Activated naive CD8-positive, alpha-beta T cell treated with anti-CD3 and anti-CD28 coated beads, Interleukin-2, amount 50 U/mL, for 16 hours (primary cell): ENCODE measurements at places on chromosomes 6 and 20.

GRCh38 chr6:166658792-166659150 lies 31.7 kb upstream of the RPS6KA2 start:
- no peak for DNase-seq

GRCh38 chr6:169022079-169022478 lies 231.6 kb downstream of the THBS2 start:
- no peak for DNase-seq

DNA sequence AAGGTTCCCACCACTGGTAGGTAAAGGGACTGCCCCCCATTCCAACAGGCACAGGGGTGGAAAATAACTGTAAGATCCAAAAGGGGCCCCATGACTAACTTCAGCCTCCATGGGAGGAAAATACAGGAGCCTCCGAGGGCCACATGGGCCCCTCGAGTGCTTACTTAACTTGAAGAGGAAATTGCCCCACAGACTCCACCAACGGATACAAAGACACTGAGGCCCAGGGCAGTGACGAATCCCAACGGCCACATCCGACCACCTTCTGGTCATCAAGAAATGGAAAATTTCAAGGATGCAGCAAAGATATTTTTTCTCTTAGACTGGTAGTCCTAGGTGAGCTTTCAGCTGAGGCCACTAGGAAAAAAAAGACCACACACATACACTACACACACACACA lies 116.0 kb upstream of the MRPS10 start:
- DNase-seq = no peak

DNA sequence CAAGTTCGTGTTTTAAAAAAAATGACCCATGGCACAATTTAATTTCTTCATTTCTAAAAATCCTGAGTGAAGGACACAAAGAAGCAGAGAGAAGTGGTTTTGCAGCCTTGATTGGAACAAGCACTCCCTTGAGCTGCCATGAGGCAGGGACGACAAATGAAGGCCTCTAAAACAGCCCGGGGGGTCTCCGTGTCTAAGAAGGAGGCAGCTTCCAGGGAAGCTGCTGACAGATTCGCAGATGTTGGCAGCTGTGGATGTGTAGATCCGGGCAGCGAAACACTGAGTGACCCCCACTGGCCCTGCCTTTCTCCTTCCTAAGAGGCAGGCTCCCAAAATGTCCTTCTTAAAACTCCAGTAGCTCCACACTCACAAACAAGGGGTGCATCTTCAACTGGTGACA lies 9.6 kb upstream of the LBP start:
- DNase-seq = no peak

- DNase-seq = no peak
These were observed 182.6 kb upstream of the JAG1 start for GRCh38 chr20:10856237-10857015.

DNA sequence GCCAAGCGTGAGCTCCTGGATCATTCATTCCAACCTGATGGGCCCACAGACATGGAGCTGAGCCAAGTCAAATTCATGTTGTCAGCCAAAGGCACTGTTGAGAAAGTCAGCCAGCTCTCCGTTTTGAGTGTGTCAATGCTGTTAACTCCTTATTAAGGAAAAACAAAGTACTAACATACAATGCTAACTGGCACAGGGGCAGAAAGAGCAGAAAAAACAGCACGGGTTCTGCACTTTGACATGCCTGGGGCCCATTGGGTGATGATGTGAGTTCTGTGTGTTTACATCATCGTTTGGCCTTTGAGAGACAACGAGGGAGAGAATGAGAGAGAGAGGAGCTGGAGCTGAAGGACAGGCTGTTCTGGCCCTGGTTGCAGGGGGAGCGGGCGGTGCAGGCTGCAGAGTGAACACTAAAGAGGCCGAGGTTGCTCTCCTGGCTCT lies 85.9 kb downstream of the SMOC2 start:
- no peak for DNase-seq

DNA sequence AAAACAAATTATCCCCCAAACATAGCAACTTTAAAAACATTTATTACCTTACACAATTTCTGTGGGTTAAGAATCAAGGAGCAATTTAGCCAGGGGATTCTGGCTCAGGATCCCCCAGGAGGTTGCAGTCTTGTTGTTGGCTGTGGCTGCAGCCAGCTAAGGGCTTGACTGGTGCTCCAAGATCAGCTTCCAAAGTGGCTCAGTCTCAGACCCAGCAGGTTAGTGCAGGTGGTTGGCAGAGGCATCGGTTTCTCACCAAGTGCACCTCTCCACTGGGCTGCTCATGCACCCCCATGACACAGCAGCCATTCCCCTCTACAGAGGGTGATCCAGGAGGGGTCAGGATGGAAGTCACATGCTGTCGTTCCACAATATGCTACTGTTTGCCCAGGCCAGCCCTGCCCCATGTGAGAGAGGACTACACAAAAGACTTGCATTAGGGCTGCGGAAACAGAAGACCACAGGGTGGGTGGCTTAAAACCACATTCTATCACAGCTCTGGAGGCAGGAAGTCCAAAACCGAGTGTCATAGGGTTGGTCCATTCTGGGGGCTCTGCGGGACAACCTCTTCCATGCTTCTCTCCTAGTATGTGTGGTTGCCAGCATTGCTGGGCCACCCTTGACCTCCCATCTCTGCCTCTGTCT lies 125.8 kb downstream of the C6orf118 start:
- DNase-seq = no peak

DNA sequence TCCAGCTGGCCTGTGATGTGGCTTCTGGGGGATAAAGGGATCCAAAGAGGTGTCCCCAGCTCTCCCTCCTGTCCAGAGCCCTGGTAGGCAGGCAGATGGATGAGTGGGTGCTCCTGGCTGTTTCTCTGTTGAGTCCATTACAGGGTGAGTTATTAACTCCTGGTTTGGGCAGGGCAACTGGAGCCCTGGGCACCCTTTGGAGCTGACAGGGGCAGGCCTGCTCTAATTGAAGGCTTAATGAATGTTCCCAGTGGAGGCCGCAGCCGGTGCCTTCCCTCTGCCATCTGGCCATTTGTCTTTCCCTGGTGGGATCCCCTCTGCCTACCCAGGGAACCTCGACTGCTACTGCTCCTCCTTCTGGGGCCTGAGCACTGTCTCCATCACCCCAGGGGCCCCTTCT lies 44.7 kb upstream of the MLN start:
- no peak for DNase-seq

DNA sequence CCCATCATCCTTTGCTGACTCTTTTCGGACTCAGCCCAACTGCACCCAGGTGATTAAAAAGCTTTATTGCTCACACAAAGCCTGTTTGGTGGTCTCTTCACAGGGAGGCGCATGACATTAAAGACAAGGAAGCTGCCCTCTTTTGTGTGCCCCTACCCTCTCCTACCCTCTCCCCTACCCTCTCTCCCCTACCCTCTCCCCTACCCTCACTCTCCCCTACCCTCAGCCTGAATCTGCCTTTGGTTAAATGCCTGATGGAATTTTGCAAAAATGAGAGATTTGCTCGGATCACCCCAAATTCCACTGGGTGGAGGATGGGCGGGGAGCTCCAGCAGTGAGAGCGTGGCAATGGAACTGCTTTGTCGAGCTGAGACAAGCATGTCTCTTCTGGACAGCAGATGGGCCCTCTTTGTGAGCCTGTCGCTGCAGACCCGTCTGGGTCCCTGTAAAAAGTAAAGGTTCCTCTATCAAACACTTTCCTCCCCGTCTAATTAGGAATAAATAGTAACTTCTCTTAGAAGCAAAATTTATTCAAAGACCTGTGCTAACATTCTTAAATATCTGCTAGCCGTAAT lies 76.4 kb upstream of the MLN start:
- DNase-seq = no peak

DNA sequence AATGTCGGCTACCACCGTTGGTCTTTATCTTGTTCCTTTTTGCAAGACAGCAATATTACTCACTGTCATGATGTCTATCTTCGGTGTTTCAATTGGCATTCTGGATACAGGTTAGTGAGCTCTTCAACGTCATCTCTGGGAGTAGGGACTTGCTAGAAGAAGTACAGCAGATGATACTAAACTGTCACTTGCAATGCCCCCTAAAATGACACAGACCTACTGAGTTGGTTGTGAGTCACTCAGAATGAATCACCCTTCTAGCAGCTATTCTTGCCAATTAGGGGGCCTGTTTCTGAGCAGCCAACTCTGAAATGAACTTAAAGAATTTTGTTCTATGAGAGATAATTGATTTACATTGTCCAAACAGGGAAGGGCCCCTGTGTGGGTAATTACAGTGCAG lies 176.5 kb downstream of the SLC16A10 start:
- no peak for DNase-seq

GRCh38 chr20:53157443-53158408 lies 185.6 kb downstream of the TSHZ2 start:
- DNase-seq = no peak

DNA sequence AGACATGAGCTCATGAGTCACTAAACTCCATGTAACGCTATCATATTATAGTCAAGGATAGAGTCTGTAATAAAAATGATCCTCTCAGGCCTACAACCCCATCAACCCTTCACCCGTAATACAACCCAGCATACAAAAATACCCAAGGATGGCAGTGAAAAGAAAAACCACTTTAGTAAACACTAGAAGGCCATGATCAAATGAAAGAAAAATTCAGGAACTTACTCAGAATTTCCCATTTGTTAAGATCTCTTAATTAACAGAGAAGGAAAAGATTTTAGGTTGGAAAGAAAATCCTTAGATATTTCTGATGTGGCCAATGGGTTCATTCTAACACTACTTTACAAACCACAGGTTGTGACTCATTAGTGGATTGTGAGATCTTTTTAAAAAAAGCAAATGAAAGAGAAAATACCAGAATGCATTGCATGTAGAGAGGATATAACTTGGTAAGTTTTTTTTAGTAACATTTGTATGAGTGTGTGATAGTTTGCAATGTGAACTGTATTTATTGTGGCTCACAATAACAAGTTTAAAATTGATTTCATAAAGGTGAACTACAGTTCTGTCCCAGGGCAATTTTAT lies 8.0 kb upstream of the UBE2J1 start:
- no peak for DNase-seq

GRCh38 chr6:134253681-134254080 lies 64.2 kb downstream of the SGK1 start:
- no peak for DNase-seq
